ENCODE measurements at places on chromosomes 4 and X.

- DNase-seq, result no peak
Observed at GRCh38 chr4:4461850-4462249, 74.9 kb downstream of the NSG1 start.

DNA sequence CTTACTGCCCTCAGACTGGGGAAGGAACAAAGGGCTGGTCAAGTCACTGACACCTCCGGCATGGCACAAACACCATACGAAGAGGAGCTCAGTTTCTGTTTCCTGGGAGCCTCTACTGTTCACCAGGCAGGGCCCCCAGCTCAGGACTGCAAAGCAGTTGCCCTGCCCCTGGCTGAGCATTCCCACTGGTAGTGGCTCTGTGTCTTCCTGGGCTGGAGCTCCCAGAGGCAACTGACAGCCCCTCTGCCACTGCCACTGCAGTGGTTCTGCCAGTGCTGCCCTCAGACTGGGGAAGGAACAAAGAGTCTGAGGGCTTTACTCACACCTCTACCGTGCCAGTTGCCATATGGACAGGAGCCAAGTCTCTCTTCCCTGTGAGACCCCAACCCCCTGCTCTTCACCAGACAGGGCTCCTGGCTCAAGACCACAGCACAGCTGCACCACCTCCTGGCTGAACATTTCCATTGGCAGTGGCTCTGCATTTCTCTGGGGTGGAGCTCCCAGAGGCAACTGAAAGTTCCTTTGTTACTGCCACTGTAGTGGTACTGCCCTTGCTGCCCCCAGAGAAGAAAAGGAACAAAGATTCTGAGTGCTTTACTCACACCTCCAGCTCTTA lies 67.9 kb downstream of the SMARCA5 start:
- DNase-seq, result no peak

DNA sequence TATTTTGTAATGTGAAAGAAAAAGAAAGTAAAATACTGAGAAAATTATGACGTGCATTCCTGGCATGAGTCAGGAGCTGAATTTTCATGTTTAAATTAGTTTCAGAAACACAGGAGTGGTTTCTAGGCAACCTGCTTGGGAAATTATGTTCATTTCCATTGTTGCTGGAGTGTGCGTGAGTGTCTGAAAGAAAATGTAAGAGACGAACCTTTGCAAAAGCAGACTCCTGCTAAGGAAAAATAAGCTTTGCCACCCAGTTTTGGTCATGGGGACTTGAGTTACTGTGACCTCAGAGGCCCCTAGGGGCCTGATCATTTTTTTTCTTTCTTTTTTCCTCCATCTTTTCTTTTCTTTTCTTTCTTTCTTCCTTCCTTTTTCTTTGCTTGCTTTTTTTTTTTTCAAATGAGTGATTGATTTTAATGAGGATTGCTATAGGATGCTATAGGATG lies 18.8 kb upstream of the CHRNA9 start:
- peak; percentile 65 for DNase-seq

GRCh38 chr4:26319949-26320537 lies 771 bp upstream of the RBPJ start:
- DNase-seq, result no peak

DNA sequence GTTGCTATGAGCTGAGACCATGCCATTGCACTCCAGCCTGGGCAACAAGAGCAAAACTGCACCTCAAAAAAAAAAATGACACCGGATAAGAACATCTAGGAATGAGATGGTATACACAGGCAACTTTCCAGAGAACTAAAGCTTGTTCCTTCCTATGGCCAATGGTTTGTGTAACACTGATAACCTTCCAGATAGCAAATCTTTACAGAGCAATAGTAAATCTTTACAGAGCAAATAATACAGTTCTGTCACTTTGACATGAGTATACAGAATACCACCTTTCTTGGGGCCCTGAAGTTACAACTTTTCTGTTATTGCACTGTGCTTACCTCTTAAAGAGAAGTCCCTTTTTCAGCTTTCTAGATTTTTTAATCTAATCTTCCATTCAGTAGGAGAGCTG lies 91.6 kb downstream of the CD99L2 start:
- DNase-seq, result no peak

DNA sequence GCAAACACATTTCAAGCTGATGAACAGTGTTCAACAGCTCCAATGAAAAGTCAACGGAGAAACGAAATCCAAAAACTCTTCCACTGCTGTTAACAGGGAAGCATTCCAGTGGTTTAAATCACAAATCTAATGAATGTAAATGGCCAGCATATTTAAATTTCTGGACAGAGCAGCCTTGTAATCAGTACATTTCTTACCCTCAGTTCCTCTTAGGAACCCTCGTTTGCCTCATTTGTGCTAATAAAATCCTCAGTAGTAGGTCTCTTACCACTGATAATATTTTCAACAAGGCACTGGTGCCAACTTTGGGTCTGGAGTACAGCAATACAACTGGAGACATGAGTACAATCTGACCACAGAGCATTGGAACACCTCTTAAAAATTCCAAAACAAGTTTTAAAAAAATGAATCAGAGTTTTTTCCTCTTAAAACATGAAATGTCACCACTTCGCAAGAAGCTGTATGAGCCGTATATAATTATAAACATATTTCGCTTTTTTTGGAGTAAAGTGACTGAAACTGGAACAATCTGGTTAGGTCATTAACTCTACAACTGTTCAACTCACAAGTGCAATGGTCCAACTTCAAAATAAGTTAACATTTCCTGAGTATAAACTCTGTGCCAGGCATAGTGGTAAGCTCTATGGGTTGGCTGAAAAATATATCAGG lies 211.2 kb downstream of the CPEB2 start:
- DNase-seq, result no peak

DNA sequence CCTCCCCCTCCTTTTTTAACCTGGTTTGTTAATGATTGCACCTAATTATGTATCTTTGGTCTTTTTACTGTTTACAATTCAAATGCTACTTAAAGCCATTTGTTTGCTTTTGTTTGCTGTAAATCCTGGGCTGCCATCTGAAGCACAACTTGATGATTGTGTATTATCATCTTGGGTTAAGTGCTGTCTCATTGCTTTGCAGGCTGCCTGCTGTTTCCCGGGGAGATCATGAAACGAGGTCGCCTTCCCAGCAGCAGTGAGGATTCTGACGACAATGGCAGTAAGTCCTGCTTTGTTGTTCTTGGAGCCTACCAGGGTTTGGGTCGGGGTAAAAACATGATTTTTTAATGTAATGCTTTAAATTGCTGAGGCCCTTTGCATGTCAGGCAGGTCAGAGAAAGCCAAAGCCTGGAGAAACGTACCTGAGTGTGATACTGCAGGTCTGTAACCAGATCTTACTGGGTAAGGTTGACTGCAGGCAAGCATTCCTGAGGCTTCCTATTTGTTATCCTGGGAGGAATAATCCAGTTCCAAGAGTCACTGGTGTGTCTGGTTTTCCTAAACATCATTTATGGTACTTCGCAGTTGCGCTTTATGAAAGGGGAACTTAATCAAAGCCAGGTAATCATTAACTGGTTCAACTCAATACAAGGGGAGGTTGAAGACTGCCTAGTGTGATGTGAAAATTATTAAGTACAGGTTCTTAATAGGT lies 22.2 kb downstream of the JADE1 start:
- no peak for DNase-seq

DNA sequence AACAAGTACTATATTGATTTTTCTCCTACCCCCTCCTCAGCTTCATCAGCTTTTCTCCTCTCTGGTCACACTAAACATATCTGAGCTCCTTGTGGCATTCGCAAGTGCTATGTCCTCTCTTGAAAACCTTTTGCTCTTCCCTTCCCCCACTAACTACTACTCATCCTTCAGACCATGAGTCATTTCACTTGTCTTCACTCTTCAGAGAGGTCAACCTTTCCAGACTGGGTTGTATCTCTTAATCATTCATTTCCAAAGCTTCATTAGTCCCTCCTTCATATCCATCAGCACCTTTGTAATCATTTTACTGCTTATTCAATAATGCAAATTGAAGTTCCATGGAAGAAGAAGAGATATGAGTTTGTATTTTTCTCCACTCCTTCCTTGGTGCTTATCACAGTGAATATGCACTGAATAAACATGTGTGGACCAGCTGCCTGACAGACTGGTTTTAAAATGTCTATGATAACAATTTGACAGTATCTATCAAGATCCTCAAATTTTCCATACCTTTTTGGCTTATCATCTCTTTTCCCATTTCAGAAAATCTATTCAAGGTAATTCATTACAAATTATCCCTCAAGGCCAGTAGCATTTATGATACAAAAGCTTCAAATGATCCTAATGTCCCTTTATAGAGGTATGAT lies 28.4 kb downstream of the DDX60L start:
- no peak for DNase-seq

GRCh38 chr4:58808817-58809216 lies 1698.6 kb upstream of the IGFBP7 start:
- no peak for DNase-seq

DNA sequence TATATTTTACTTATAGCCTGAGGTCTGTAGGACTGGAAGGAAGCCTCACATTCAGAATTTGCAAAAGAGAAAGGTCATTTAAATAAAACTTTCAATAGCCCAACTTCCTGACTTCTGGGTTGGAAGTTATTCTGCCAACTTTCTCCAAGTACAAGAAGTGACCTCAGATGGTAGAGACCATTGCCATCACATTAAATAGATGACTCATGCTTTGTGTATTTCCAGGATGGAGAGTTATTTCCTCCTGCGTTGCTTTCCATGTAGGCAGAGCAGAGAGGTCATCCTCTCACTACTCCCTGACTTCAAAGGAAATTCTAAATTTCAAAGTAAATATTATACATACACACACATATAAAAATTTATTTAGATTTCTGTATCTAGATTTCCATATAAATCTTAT lies 73.0 kb upstream of the NR3C2 start:
- no peak for DNase-seq

- no peak for DNase-seq
Observed at GRCh38 chr4:2859514-2859913, 15.9 kb downstream of the ADD1 start.

- no peak for DNase-seq
Observed at GRCh38 chrX:10399043-10399741, 221.2 kb downstream of the MID1 start.

DNA sequence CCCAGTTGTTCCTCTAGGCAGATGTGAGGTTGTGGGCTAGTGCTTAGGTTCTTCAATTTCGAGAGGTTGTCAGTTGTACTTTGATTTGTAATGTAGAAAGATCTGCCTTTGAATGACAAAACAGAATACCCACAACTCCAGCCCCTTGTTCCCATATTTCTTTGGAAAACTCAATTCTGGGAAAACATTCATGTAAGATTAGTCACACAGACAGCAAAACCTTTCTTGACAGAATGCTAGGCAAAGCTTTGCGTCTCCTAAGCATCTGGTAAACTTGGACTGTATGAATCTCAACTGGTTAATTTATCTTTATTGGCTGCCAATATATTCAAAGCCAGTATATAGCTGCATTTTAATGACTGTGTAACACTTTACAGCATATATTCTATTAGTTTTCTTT lies 34.9 kb downstream of the NOCT start:
- DNase-seq, result no peak

Data from activated T-helper 1 cell treated with anti-CD3 and anti-CD28 coated beads, Interleukin-12 subunit alpha, Interleukin-12 subunit beta, Interleukin-2, Interleukin-4 antibody, amounts not matched to agents 30 ng/mL and 10 ng/mL and 1 ng/mL, durations not matched to agents 14 hours and 24 hours and 36 hours (primary cell).